ENCODE measurements at places on chromosomes 3 and 15. TPM values are rescaled to one million over a fixed set of nuclear protein-coding genes. Genes with fewer than 3 reads are reported as not detected.

Gene SLC28A1
- total RNA-seq = under 0.01 TPM

Gene CACNA1D
- 0.19 TPM for total RNA-seq

Gene NR2E3
- 0.38 TPM for total RNA-seq

Gene CFAP100
- total RNA-seq = not detected

Gene CCK
- total RNA-seq = 5.1 TPM

Gene TXNRD3
- total RNA-seq = 9.0 TPM

Gene DZIP1L
- 22.0 TPM for total RNA-seq

Gene ITIH4
- total RNA-seq = 2.3 TPM

Gene TGFBR2
- total RNA-seq = 113 TPM

Gene CASR
- not detected for total RNA-seq

Gene DPH6
- total RNA-seq = 12.1 TPM

Gene KCNMB3
- 0.85 TPM for total RNA-seq

Gene ST8SIA2
- total RNA-seq = under 0.01 TPM

Gene POC1A
- 21.1 TPM for total RNA-seq

Gene BSN
- under 0.01 TPM for total RNA-seq

Gene CORO2B
- 12.3 TPM for total RNA-seq

Gene SKOR1
- total RNA-seq = under 0.01 TPM

Gene OR5H1
- not detected for total RNA-seq

Gene CCRL2
- 0.19 TPM for total RNA-seq

Gene MAGI1
- 28.9 TPM for total RNA-seq

Gene GRAMD2A
- 0.28 TPM for total RNA-seq

Gene SOX14
- total RNA-seq = not detected

Gene NRG4
- 0.56 TPM for total RNA-seq

Gene PLSCR4
- 86.8 TPM for total RNA-seq

Gene ACKR4
- total RNA-seq = 6.8 TPM

Gene ZPLD1
- total RNA-seq = 0.19 TPM

Gene ZNF860
- total RNA-seq = 0.85 TPM

Gene LEKR1
- total RNA-seq = 0.38 TPM

Gene GASK1A
- 1.9 TPM for total RNA-seq

Gene RTP1
- under 0.01 TPM for total RNA-seq

Gene ABHD5
- 48.5 TPM for total RNA-seq

Gene TATDN2
- 9.0 TPM for total RNA-seq

Gene HCLS1
- total RNA-seq = 1.7 TPM

Gene TTLL13
- total RNA-seq = not detected

Gene ALDH1A3
- 287 TPM for total RNA-seq

Gene COL8A1
- total RNA-seq = 248 TPM

Gene ERC2
- under 0.01 TPM for total RNA-seq

Gene IMPG2
- total RNA-seq = under 0.01 TPM

Gene APBA2
- 12.1 TPM for total RNA-seq

Gene C3orf80
- 0.58 TPM for total RNA-seq

Gene C3orf85
- total RNA-seq = not detected

Gene LHFPL4
- total RNA-seq = not detected

Gene MME
- 157 TPM for total RNA-seq

Gene PPARG
- 24.0 TPM for total RNA-seq

Gene ACTC1
- total RNA-seq = not detected

Gene GPR156
- 0.38 TPM for total RNA-seq

Gene CLDN16
- 0.38 TPM for total RNA-seq

Gene MEX3B
- 8.6 TPM for total RNA-seq

Gene PYGO1
- 8.7 TPM for total RNA-seq
